Motor neuron (in vitro differentiated cells): ENCODE measurements at places on chromosomes 3 and 15. TPM values are rescaled to one million over a fixed set of nuclear protein-coding genes. Genes with fewer than 3 reads are reported as not detected.

Gene CFAP20DC
- total RNA-seq: 7.2 and 8.7 TPM in 2 replicates

Gene CTDSPL
- total RNA-seq: 6.8 and 9.1 TPM in 2 replicates

Gene ADAMTS7
- 6.4 and 6.5 TPM in 2 replicates for total RNA-seq

Gene PROK2
- 0.53 and 0.62 TPM in 2 replicates for total RNA-seq

Gene TLR9
- not detected in 2 replicates for total RNA-seq

Gene CCDC13
- 1.0 and 1.6 TPM in 2 replicates for total RNA-seq

Gene ECE2
- total RNA-seq: 0.73 and 1.0 TPM in 2 replicates

Gene VWA5B2
- total RNA-seq: 3.2 and 3.6 TPM in 2 replicates

Gene CYP1A2
- total RNA-seq: 0.06 TPM in 1 of 2 replicates, not detected in the other

Gene TERB2
- total RNA-seq: not detected in 2 replicates

Gene GOLGA8O
- total RNA-seq: not detected in 2 replicates

Gene NGRN
- 146 and 148 TPM in 2 replicates for total RNA-seq

Gene SLC6A11
- total RNA-seq: 0.26 and 0.32 TPM in 2 replicates

Gene THRB
- 14.4 and 14.8 TPM in 2 replicates for total RNA-seq

Gene ISLR2
- 0.22 and 2.9 TPM in 2 replicates for total RNA-seq

Gene OSBPL10
- total RNA-seq: 2.9 and 4.7 TPM in 2 replicates

Gene LRRIQ4
- total RNA-seq: 0.30 and 0.50 TPM in 2 replicates

Gene CIDEC
- 1.1 TPM in 1 of 2 replicates, not detected in the other for total RNA-seq

Gene SLC28A1
- total RNA-seq: not detected in 2 replicates

Gene GTF2A2
- total RNA-seq: 69.9 and 79.5 TPM in 2 replicates

Gene PP2D1
- 0.88 and 0.92 TPM in 2 replicates for total RNA-seq

Gene GOLGA8J
- total RNA-seq: not detected in 2 replicates

Gene CAND2
- total RNA-seq: 9.4 and 9.9 TPM in 2 replicates

Gene GOLGA8G
- total RNA-seq: 0.44 TPM in 1 of 2 replicates, not detected in the other

Gene SLC24A5
- 0.08 and 0.23 TPM in 2 replicates for total RNA-seq

Gene ATP13A5
- 0.88 and 0.92 TPM in 2 replicates for total RNA-seq

Gene GABRR3
- 0.05 TPM in 1 of 2 replicates, not detected in the other for total RNA-seq

Gene NR2F2
- 22.9 and 23.6 TPM in 2 replicates for total RNA-seq

Gene FETUB
- total RNA-seq: 0.14 TPM in 1 of 2 replicates, not detected in the other

Gene CLDN16
- 0.05 and 0.10 TPM in 2 replicates for total RNA-seq

Gene SNX22
- 3.5 and 5.1 TPM in 2 replicates for total RNA-seq
